Occipital lobe (tissue), 3 donors: ENCODE measurements at places on chromosomes 1 and 21. TPM values are rescaled to one million over a fixed set of nuclear protein-coding genes. Genes with fewer than 3 reads are reported as not detected.
A peak's percentile ranks its signal among the peaks of the same experiment; 100 is the strongest.

The RPS27 gene
- 2,161 TPM for total RNA-seq

The LRRC71 gene
- total RNA-seq, result 0.16 TPM

The PRAMEF15 gene
- not detected for total RNA-seq

The FCRL1 gene
- total RNA-seq, result 0.16 TPM

The TAS1R2 gene
- total RNA-seq, result not detected

The HTR6 gene
- 0.16 TPM for total RNA-seq

The MFSD2A gene
- total RNA-seq, result 18.4 TPM

The AIRE gene
- not detected for total RNA-seq

The DCDC2B gene
- not detected for total RNA-seq

DNA sequence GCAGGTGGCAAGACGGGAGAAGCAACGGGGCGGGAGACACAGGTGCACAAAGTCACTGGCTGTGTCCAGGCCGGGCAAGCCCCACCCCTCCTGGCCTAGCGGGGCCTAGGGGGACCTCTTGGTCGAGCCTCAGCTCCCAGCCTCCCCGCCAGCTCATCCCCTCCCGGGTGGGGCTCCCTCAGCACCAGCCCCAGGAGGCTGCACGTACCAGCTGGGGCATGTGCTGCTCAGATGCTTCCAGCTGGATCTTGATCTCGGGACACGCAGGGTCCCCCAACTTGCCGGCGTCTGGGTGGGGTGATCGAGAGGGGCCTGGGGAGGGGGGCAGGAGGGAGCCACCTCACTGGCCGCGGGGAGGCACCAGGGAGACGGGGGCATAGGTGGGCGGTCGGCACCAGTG lies 71.4 kb downstream of the RAP1GAP start:
- no peak for DNase-seq

GRCh38 chr1:239457491-239458143 lies 71.2 kb downstream of the CHRM3 start:
- DNase-seq, result no peak

DNA sequence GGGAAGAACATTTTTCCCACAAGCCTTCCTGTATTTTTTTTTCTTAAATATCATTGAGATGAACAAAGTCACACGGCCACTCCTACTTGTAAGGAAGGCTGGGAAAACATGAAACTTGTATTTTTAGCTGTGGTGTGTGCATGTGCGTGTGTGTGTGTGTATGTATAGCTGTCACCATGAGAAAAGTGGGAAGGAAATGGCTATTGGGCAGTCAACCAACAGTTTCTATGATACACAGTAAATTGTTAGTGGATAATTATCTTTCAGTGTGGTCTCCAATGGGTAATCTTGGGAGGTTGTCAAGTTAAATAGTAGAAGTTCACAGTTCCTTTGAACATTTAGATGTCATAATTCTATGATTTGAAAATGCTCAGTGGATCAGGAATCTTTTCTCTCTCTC lies 132.7 kb upstream of the USP24 start:
- DNase-seq, result no peak

- DNase-seq, result no peak
Observed at GRCh38 chr1:109669246-109669948, 1.5 kb downstream of the GSTM2 start.

- no peak for DNase-seq
Observed at GRCh38 chr1:90712153-90712856, 4.8 kb downstream of the BARHL2 start.

DNA sequence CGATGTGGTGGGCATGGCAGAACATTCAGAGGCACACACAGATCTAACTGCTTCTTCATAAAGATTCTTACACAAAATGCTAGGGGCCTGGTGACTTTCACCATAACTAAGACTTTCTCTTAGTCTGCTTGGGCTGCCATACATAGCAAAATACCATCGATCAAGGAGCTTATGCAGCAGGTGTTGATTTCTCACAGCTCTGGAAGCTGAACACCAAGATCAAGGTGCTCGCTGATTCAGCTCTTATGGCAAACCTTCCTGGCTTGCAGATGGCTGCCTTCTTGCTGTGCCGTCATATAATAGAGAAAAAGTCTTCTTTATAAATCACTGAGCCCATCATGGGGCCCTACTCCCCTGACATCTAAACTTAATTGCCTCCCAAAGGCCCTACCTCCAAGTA lies 487.3 kb downstream of the AJAP1 start:
- no peak for DNase-seq

GRCh38 chr1:97202481-97203380 lies 481.1 kb downstream of the PTBP2 start:
- DNase-seq, result no peak

DNA sequence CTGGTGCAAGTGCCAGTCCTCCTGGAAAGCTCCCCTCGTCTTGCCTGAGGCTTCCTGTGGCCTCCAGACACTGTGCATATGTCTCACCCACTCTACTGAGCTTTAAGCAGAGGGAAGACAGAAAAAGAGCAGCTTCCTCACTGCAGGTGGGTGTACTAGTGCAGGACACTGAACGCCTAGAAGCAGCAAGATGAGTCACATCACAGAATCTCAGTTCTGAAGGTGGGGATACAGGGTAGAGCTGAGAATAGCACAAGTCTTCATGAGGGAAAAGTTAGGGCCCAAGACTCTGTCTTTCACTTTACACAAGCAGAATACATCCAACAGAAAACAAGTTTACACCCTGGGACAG lies 37.4 kb downstream of the PCAT6 start:
- peak; percentile 56 for DNase-seq

DNA sequence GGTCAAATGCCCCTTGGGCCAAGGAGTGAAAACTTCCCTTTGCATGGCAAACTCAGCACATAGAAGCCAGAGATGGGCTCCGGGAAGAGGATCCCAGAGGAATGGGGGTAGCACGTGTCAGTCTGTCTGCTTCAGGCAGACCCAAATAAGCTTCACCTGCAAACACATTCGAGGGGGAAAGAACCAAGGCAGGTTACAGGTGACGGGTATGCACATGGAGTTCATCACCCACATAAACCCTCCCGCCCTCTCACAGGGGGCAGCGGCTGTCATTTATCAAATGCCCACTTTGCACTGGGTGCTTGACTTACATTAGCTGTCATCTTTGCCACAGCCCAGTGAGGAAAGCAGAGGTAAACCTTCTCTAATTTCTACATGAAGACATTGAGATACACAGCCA lies 73.0 kb upstream of the TLR5 start:
- no peak for DNase-seq

GRCh38 chr1:221067721-221068120 lies 188.5 kb downstream of the HLX start:
- no peak for DNase-seq

DNA sequence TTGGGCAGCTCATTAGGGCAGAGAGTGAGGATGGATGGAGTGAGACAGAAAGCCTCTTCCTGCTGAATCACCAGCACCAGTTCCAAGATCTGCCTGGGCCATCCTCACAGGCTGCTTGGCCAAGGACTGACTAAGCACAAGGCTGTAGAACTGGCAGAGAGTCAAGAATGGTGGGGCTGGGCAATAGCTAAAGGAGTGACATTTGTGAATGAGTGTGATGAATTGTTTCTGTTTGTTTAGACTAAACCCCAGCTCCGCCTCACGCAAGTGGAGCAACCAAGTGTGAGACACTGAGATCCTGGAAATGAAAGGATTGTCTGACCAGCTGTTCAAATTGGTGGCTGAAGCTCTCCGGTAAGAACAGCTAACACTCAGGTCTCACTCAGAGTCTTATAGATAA lies 38.6 kb downstream of the BRINP2 start:
- peak; percentile 81 for DNase-seq

- DNase-seq, result no peak
Observed at GRCh38 chr1:37795340-37796125, 1.9 kb downstream of the MANEAL start.

DNA sequence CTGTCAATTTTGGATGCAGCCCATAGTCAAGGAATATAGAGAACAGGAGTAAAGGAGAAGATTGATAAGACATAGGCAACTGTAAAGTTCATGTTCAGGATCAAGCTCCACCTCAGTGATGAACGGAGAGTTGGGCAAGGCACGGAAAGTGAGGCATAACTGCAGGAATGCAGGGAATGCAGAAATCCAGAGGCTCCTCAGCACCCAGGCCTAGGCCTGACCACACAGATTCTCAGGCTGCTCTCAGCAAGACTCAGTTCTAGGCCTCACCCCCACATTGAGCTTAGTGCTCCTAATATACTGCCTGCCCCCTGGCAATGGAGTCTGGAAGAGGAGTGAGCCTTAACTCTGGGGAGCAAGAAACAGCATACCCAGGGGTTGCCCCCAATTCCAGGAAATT lies 36.3 kb upstream of the S1PR1 start:
- DNase-seq, result no peak

GRCh38 chr1:236066828-236067386 lies 2.0 kb upstream of the NID1 start:
- no peak for DNase-seq

- no peak for DNase-seq
Observed at GRCh38 chr1:31020007-31020790, 45.3 kb downstream of the PUM1 start.

- no peak for DNase-seq
Observed at GRCh38 chr1:201098992-201099677, 13.1 kb downstream of the CACNA1S start.

DNA sequence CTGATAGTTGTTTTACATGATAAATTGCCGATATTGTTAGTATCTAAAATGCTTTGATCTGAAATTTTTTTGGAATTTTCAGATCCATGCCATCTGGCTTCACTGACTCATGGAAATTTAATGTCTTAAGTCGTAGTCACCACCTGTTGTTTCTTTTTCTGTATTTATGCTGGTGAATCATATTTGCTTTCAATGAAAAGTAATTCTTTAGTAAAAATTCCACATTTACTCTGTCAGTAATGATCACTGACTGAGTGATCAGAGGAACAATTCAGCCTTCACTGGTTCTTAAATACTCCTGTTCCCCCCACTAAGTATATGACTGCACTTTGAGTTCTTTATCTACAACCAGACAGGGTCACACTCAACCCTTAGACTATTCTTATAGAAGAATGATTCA lies 185.6 kb upstream of the NRIP1 start:
- DNase-seq, result no peak

- no peak for DNase-seq
Observed at GRCh38 chr1:12756768-12757413, 10.9 kb downstream of the CFAP107 start.

- DNase-seq, result no peak
Observed at GRCh38 chr1:59687081-59687480, 127.7 kb upstream of the HOOK1 start.
